ENCODE measurements at places on chromosomes 4 and X. TPM values are rescaled to one million over a fixed set of nuclear protein-coding genes. Genes with fewer than 3 reads are reported as not detected.

Gene AGA
- 44.7 TPM for polyA plus RNA-seq

DNA sequence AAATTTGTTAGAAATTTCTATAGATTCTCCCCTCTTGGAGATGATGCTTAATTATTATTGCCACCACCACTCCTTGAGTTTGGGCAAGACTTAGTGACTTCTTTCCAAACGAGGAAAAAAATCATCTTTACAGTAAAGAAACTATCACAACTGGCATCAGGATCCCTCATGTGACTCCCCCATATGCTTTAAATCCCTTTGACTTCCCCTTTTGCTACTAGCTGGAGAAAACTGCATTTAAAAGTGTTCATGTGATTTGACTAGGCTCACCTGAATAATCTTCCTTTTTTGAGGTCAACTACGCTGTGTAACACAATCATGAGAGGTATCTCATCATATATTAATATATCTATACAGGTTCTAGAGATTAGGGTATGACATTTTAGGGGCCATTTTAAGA, 30.3 kb upstream of the ENOX2 start:
- no peak for DNase-seq

Gene MAGEA12
- polyA plus RNA-seq, result not detected

- no peak for DNase-seq
Observed at GRCh38 chrX:106903291-106903824, at the start of gene RIPPLY1. Gene RIPPLY1 (minus strand): TSS chrX:106903341. CDS start chrX:106903287, 54 bp downstream.

Gene CCDC149
- 19.7 TPM for polyA plus RNA-seq

All from left kidney (tissue), 8 donors.